Astrocyte of the hippocampus (primary cell): ENCODE measurements at places on chromosomes 5 and 9.

DNA sequence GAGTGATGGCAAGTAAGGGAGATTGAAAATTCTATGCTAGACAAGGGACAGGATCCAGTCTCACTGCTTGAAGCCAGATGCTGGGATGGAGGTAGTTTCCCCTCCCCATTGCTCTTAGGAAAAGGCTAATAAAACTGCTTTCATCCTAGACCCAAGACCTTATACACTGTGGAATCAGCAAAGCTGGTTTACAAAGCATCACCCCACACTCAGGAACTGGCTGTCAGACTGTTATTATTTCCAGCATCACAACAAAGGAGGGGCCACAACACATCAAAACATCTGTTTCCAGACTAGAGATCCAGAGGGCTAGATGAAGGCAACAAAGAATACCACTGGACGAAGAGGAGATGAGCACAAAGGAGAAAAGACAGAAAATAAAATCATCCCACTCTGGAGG is 364.6 kb upstream of the PTGER4 start:
- no peak for DNase-seq

DNA sequence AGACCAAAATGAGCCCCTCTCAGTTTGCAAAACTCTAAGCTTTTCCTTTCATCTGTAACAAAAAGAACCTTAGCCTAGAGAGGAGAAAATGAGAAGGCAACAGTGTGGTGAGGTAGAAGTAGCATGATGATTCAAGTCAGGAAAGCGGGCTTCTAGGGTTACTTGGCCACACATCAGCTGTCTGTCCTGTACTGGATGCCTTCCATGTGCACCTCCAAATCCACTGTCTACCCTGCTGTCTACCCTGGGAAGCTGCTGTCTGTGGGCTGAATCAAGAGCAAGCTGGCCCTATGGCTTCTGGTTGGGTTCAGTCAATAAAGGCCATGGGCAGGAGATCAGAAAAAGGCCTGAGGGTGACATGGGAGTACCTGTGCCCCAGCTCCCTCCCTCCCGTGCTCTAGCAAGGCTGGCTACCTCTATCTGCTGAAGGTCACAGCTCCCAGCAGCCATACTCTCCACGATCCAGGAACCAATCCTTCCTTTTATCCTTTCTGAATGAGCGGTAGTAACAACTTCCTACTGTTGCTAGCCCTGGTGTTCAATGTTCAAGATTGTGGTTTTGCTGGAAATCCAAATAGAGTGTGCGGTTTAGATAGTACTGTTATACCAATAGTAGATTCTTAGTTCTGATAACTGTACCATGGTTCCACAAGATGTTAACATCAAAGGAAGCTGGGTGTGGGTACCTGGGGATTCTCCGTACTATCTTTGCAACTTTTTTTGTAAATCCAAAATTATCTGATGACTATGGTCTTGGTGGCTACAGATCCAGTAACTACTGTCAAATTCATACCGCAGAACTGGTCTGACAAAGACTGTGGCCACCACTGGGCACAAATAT is 191.0 kb downstream of the ESM1 start:
- no peak for DNase-seq

DNA sequence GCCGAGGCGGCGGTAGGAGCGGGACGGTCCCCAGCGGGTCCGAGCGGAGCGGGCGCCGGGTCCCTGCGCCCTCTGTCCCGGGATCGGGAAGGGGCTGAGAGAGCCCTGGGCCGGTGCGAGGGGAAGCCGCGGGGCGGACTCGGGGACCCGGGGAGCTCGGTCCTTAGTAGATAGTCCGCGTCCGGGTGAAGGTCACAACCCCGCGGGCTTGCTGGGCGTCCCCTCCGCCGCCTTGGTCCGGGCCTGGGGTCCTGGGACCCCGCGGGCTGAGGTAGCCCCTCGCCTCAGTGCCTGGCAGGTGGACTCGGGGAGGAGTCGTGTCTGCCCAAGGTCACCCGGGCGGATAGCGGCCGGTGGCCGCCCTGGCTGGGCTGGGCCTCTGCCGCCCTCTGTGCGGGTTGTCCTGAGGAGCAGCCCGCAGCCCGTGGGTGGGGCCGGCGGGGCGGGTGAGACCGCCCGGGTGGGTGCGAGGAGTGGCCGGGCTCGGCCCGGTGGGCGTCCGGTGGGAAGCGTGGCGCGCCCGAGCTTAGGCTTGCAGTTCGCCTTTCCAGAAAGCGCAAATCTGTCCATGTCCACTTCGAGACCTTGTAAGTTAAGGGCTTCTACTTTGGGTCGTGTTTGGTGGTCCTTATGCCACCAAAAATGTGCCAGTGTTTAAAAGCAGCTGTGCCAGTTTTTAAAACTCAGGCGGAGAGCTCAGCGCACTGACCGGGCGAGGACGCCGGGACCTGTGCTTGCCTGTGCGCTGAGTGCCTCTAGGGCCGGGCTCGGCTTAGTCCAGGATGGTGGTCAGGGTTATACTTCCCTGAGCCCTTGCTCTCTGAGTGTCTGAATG is 554 bp downstream of the SDHA start:
- peak; percentile 50 for DNase-seq

GRCh38 chr5:136058972-136059354 is 30.2 kb downstream of the TGFBI start:
- no peak for DNase-seq

DNA sequence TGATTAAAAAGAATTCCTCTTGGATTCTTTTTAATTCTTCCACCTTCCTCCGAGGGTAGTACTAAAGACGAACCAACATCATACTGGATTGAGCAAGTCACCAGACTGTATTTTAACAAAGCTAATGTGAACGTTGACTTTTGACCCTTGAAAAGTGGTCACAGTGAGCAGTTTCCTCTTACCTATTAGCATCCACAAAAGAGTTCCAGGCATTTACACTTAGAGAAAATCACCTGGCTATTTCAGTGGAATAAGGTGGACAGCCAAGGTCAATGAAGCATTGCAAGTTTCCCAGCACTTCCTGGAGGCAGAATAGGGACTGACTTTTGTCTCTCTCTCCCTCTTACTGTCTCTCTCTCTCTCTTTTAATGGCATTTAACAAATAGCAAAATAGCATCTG is 145.1 kb upstream of the DAB2 start:
- no peak for DNase-seq

- no peak for DNase-seq
These were observed 8.6 kb upstream of the GLIS3 start for GRCh38 chr9:4308482-4308881.

DNA sequence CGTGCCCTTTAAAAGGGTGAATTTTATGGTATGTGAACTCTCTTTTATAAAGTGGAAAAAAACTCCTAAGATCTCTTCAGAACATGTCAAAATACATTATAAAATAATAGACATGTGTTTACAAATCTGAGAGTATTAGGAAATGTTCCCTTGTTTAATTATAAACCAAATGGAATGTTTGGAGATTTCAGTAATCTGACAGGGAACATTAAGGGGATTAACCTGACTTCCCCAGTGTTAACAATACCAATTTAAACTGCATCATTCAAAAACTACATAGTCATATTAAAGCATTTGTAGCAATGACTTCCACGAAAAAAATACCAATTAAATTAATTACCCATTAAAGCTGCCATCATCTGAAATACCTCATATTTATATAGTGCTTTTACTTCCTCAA is 1.6 kb upstream of the OCLN start:
- DNase-seq, result no peak

GRCh38 chr9:34377404-34377746 is 677 bp upstream of the MYORG start:
- no peak for DNase-seq

DNA sequence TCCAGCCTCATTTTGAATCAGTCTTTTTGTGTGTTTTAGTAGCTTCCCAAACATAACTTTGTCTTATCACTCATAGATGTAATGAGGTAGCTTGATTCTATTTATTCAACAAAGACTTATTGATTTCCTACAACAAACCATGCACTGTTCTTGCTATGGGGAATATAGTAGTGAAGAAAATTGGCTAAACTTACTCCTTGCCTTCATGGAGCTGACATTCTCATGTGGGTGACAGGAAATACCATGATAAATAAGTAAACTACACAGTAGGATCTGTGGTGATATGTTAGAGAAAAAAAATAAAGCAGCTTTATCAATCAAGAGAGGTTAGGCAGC is 255.7 kb upstream of the TNC start:
- DNase-seq, result no peak

GRCh38 chr5:147989239-147989638 is 74.5 kb upstream of the SPINK5 start:
- no peak for DNase-seq

- DNase-seq, result no peak
These were observed 277.6 kb upstream of the EFNA5 start for GRCh38 chr5:107948377-107948776.

DNA sequence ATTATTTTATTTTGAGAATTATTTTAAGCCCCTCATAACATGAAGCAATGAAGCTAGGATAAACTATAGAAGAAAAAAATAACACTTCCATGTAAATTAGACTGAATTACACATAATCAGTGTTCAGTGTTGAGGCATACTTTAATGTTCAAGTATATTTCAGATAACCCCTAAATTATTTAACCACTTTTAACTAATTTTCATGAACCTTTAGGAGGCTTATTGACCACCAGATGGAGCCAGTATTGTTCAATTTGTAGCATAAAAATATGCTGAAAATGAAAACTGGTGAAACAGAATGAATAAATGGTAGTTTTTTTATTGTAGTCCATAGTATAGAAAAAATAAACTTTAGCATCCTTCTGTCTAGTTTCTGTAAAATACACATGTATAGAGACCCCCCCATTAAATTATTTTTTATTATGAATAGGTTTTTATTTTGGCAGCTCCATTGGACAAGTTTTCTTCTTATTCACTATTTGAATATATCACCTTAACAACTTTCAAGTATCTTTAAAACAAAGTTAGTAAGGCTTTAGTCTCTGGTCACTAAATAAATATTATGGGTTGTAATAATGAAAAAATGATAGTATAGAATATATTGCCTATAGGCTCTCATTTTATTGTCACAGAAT is 190.1 kb downstream of the CWC27 start:
- DNase-seq, result peak; percentile 45

- no peak for DNase-seq
These were observed 72.8 kb downstream of the TLE4 start for GRCh38 chr9:79644601-79645000.

GRCh38 chr5:90015584-90016018 is 394.0 kb downstream of the CETN3 start:
- DNase-seq, result peak; percentile 45

DNA sequence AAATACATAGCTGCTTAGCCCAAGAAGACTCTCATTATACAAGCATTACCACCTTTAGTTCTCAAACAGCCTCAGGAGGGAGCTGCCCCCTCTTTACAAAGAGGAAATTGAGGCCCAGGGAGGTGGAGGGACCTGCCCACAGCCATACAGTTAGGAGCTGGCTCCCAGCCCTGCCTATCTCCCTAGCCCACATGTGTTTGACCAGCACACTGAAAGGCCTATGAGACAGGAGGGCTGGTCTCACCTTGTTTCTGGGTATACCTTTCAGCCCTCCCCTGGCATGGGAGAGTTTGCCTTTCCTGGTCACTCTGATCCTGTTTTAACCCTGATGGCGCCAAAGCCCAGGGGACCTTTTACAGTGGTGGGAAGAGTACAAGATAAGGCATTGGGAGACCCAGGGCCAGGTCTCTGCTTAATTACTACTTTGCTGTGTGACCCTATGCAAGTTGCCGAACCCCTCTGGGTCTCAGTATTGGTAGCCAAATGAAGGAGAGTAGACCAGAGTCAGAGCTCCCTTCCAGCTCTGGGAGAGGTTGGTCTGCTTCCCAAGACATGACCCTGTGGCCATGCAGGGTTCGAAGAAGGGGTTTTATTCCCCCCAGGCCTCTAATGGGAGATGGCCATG is 60.9 kb upstream of the RPL26L1 start:
- no peak for DNase-seq

- peak; percentile 45 for DNase-seq
These were observed 89.3 kb upstream of the TNC start for GRCh38 chr9:115207003-115207836.

DNA sequence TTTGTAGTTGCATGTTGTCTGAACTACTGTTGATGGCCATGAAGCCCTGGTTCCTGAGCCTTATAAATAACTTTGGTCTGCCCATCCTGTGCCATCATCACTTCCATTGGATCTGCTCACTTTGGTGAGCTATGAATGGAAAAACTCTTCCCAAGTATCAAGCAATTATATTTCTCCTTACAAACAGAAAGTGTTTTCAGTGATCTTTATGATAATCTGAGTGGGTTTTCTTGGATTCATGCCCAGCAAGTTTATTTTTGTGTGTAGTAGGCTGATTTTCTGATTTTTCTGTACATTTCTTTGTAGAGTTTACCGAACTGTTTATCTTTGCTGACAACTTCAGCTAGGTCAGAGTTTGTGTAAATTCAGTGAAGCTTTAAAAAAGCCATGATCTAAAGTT is 31.0 kb downstream of the CAMK4 start:
- DNase-seq, result no peak

DNA sequence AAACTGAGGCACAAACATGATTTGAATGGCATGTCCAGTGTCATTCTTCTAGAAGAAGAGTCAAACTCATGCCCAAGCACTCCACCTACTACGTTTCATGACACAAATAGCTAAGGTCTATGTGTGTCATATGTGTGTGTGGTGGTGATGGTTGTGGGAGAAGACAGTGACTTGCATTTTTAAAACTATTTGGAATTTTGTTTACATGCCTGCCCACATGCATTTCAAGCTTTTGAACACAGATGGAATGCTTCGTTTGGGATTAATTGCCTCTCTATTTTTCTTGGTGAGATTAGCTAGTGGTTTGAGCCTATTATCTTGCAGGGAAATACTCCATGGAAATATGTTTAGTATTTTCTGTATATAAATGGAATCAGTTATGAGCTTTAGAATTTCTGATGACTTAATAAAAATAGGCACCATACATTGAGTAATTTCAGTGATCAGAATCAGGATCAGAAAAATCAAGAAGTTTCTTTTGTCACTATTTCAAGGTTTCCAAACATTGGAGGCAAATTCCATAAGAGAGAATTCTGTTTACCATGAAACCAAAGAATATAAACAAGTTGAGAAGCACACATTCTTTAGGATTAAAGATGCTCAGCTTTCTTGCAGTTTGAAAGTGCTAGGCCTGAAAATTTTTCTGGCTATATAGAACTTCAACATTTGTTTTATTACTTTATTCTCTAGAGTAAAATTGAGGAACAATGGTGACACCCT is 260.3 kb upstream of the SEMA6A start:
- no peak for DNase-seq

DNA sequence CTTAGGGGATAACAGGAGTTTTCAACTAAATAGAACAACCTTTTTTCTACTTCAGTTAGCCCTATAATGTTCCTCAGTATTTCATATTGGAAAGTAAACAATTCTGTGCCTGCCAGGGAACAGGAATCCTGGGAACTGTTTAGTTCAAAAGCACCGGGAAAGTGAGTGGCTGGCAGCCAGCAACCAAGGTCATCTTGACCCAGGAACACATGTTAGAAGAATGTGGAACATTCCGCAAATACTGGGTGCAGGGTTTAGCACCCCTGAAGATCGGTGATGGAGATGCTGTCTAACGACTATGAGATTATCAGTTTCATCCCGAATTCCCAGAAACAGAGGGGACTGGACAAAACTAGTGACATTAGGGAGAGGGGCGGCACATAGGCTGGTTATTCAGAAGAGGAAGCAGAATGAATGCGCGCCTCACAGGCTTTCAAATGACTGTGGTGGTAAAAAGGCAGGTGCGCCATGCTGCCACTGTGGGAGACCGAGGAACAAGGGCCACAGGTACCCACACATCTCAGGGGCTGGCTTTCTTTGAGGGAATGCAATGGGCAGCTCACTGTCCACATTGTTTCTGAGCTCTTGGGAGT is 51.2 kb downstream of the IPPK start:
- DNase-seq, result no peak
